Dermis microvascular lymphatic vessel endothelial cell (primary cell): ENCODE measurements at places on chromosomes 1 and 21.

DNA sequence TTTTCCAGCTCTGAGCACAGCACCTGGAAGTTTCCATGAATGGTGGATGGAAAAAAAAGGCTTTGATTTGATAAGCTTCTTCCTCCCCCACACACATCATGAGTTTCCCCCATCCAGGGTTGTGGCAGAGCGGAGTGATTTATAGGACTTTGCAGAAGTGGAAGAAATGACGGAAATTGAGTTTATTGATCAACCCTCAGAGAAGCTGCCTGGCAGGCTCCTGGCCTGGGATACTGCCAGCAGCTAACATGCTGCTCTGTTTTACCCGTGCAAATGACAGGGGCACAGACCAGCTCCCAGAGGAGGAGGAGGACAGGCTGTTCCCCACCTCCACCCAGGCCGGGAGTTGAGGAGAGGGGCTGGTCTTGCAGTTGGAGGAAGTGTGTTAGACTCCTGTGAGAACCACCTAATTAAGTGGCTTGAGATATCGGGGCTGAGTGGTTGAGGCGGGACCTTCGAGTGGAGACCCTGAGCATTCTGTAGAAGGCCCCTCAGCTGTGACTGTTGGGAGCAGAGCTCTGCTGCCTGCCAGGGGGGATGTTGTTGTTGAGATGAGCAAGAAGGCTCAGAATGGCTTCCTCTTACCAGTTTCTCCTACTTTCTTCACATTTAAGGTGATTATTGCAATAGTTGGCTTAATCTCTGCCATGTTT is 21.8 kb downstream of the ADORA1 start:
- peak; percentile 14 for DNase-seq

DNA sequence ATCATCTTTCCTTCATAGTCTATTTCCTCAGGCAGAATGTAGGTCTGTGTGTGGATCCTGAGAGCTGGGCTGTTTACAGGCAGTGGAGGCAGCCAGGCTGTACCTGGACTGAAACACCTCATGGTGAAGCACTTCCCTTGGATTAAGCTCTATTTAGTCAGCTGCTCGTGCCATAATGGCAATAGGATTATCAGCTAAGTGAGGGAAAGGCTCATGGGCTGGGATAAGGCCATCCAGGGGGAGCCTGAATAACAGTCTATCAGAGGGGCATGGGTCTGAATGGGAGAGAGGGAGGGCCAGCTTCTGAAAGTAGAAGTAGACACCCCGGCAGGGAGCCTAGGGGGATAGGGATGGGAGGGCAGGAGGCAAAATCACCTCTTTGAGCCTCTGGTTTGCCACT is 8.3 kb downstream of the RNASEL start:
- DNase-seq = no peak

- peak; percentile 0 for DNase-seq
These were observed 18.8 kb downstream of the TMPRSS15 start for GRCh38 chr21:18384771-18385170.

DNA sequence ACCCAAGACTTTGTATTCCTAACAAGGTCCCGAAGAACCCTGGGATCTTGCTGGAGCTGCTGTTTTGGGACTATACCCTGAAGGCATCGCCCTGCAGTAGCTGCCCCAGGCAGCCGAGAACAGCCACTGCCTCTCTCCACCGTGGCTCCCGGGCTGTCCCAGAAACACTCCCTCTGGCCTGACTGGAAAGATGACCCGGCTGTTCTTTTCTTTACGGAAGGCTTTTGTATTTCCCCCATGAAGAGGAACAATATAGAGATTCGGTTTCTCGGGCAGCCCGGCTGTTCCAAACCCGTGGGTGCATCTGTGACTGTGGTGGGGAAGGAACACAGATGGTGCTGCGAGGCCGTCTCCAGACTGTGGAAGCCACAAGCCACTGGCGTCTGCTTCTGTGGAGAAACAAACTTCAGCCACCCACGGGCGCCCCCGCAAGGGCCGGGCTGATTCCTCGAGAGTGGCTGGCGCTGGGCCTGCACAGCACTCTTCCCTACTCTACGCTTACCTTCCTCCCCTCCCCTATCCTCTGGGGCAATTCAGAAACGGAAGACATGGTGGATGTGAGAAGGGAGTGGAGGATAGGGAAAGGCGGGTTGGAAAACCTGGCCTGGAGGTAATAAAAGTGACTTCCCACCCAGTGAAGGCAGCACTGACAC is 33.7 kb upstream of the VASH2 start:
- DNase-seq = no peak

DNA sequence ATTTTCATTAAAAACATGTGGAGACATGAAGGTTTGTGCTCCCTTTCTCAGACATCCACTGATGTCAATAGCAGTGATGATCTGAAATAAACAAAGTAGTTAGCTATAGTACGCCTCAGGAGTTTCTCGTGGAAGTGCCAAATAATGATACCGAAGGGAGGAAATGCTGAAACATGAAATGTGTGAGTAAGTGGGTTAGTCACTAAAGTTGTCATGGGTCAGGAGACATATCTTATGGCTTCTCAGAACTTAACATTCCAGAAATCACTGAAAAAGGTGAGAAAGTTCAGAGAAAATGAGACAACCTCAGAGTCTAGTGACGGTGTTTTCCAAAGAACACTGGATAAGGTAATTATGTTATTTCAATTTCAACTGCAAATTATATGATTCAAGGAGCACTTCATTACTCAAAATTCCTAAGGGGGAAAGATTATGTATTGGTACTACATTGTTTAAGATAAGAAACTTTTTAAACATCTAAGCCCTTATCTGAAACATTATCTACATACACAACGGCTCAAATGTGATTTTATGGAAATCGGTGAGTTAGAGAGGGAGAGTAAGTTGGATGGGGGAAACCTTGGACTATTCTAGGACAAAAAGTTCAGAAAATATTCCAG is 20.6 kb downstream of the NIBAN1 start:
- DNase-seq = no peak

GRCh38 chr1:182784556-182785171 is 4.9 kb upstream of the NPL start:
- DNase-seq = peak; percentile 40

- no peak for DNase-seq
These were observed 65.9 kb downstream of the LHX4 start for GRCh38 chr1:180295999-180296398.

DNA sequence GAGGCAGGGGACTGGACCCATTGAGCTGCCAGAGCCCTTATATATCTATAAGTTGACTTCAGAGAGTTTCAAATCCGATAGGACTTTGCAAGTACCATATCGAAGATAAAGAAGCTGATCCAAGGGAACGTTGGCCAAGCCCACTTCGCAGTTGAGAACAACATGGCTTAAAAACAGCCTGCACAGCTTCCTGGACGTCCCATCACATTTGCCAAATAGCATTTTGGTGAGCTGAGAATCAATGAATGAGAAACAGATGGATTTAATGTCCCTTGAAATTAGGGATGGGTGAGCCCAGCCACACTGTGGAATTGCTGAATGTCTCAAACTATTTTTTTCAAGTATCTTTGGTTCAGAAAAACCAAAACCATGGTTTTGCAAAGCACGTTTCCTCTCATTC is 64.8 kb downstream of the KCNJ15 start:
- no peak for DNase-seq

DNA sequence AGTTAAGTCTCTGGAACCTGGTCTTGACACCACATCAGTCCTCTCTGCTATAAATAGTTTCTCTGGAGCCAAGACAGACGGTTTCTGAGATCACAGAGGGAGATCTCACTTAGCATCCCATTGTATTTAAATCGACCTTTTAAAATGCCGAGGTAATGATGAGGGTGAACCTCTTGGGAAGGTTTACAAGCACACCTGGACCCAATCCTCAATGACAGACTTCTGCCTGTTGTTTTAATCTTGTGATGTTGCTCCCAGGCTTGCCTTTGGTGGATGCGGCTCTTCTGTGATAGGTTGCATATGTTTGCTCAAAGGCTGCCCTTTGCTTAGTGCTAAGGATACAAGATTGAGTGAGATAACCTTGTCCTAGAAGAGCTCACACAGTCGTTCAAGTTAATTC is 104.6 kb upstream of the L1TD1 start:
- DNase-seq = no peak

DNA sequence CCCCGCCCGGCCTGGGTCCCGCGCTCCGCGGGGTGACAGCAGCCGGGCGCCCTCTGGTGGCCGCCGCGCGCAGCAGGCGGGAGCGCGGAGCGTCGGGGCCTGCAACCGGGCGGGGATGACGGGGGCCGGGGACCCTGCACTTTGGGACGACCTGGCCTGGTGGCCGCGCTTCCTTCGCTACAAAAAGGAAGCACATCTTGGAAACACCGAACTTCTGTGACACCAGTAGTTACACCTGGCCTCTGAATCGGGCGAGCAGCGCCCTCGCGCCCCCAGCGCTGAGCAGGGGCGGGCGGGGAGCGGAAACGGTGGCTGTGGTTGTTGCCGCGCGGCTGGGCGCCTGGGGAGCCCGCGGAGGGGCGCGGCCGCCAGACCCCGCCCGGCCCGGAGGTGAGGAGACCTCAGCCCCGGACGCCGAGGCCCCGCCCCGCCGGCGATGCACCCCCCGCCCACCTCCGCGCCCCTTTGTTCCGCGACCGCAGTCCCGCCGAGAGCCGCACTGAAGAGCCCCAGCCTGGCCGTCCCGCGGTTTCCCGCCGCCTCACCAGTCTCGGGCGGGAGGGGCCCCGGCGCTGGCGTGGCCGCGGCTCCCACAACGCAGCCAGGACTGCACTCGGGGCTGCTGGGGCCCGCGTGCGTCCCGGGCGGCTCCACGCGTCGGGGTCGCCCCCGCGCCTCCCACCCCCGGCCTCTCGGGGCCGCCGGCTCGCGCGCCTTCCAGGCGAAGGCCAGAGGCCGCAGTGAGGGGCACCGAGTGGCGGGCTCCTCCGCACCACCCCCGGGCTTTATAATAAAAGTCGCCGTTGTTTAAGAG is 59.3 kb downstream of the H3-3A start:
- peak; percentile 44 for DNase-seq

DNA sequence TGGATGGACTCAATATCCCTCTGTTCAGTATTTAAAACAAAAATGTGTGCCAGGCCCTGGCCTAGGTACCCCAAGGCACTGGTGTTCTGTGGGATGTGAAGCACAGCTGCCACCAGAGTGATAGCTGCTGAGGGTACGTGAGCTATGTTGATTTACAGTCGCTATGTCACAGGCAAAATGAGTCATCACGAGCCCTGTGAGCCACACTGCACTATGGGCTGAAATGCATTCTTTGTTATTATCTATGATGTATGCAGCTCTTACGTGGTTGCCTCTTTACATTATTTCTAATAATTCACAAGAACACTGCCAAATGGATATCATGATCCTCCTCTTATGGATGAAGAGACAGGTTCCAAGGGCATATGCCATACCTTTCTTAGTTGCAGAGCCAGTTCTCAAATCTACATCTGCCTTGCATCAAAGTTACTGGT is 2.1 kb downstream of the TEX38 start:
- peak; percentile 74 for DNase-seq

- no peak for DNase-seq
These were observed 23.0 kb downstream of the DPH5 start for GRCh38 chr1:101002551-101002950.

DNA sequence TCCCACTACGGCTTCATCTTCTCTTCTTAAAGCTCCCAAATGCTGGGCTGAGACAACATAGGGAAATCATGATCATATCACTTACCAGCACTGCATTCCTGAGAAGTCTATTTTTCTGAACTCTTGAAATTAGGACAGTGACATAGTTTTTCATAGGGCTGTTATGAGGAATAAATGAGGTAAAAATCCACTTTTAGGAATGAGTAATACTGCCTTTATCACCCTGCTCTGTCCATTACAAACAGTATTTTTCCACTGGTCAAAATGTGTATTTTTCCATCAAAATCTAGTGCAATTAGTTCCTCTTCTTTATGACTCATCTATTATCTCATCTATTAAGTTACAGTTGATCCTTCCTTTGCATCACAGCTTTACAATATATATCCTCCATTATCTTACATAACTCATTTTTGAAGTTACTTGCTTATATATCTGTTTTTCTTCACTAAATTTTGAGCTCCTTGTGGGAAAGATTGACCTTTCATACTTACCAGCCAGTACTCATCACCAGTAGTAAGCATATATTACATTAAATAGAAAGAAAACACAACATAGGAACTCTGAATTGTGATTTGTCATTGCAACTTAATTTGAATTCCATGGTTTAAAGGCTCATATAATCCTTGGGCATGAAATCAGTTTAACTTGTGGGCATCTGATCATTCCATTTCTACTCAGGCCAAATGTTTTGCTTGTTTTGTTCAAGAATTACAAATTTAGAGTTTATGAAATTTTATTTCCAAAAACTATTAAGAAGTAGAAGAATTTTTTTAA is 37.1 kb downstream of the PRRX1 start:
- DNase-seq = peak; percentile 12

GRCh38 chr21:36892201-36892600 is 74.3 kb downstream of the HLCS start:
- DNase-seq = no peak

DNA sequence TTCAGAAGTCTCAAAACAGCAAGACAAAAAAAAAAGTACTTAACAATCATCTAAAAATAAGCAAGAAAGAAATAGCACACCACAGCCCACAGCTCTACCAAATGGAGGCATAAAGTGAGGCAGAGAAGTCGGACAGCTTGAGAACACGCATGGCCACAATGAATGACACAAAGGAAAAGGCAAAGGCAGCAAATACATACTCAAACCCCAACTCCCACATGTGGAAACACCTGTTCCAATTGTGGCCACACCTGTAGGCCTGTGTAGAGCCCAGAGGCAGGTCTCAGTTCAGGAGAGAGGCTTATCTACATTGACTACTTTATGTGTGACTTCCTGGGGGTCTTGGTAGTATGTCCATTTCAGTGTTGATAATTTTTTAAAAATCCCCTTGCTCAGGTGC is 543.5 kb downstream of the LMO4 start:
- no peak for DNase-seq

GRCh38 chr1:225654277-225654597 is 1.3 kb upstream of the ENAH start:
- DNase-seq = no peak

DNA sequence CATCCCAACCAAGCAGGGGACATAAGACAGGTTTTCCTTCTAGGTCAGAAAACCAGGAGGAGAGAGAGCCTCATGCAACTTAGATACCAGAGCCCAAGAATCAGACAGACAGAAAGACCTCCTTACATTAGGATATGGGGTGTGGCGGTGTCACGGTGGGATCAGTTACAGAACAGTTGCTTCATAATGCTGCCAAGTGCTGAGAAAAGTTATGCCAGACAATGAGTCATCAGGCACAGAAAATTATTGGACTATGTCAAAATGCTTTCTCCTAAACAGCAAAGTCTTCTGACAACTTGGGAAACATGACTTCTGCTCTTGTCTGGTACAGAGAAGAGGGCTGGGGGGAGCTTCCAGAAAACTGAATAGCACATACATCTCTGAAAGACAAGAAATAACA is 1120.2 kb upstream of the TMPRSS15 start:
- no peak for DNase-seq
